Fibroblast of lung (primary cell): ENCODE measurements at places on chromosomes 6 and 20.

DNA sequence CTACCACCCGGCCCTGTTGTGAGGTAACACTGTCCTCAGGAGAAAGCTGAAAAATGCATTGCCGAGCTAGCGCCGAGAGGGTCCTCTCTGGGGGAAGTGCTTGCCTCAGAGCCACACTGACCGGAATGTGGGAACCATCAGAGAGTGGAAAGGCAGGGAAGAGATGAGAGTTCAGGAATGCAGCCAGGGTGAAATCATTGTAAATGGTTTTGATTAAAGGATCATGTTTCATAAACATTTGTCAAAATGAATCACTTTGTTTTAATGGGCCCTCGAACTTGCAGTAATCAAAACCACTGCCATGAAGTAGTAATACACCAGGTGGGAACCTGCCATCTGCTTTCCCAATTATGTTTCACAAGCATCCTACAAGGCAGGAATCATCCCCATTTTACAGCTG is 16.9 kb upstream of the IL17F start:
- peak; percentile 54 for DNase-seq

- peak; percentile 51 for DNase-seq
Observed at GRCh38 chr20:59571551-59572314, 32.6 kb upstream of the PHACTR3 start.

GRCh38 chr6:11929241-11929835 is 82.8 kb upstream of the HIVEP1 start:
- no peak for DNase-seq

- no peak for DNase-seq
Observed at GRCh38 chr20:53055367-53056067, 83.4 kb downstream of the TSHZ2 start.

GRCh38 chr6:82525775-82526495 is 162.3 kb downstream of the TPBG start:
- no peak for DNase-seq

DNA sequence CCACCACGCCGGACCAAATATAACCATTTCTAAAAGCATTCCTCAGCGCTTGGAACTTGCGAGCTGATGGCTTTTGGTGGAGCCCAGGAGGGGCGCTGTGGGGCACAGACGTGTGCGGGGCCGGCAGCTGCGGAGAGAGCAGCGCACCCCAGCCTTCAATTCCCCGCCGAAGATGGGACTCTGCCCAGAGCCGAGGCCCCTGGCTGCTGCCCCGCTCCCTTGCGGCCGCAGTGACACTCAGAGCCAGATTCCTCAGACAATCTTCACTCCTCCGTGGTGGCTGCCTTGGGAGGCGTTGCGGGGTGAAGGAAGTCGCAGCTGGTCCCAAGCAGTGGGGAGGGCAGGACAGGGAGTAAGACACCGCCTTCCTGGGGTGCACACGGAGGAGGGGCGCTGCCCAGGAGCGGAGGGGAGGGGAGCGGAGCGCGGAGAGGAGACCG is 87.7 kb downstream of the TMEM242 start:
- peak; percentile 58 for DNase-seq

DNA sequence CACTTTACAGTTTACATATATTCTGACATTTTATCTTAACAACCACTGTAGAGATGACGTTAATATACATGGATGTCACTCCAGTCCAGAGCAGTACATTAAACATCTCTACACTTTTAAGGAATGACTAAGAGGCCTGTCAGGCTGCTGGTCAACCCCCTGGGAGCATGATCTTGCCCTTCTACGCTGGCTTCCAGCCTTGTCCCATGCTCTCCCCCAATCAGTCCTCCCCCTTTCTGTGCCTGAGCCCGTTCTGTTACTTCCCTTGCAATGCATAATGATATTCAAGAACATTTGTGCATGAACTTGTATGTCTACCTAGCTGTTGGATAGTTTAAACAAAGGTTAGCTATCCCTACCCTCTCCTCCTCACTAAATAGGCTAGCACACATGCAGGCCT is 40.5 kb upstream of the PLCB4 start:
- peak; percentile 60 for DNase-seq

DNA sequence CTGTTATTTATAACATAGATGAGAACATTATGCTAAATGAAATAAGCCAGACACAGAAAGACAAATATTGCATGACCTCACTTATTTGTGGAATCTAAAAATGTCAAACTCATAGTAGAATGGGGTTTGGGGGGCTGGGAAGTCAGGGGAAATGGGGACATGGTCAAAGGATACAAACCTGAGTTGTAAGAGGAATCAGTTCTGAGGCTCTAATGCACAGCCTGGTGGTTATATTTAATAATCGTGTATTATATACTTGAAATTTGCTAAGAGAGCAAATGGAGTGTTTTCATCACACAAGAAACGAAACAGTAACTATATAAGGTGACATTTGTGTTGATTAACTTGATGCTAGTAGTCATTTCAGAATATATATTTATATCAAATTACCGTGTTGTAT is 40.8 kb upstream of the GFOD1 start:
- no peak for DNase-seq

DNA sequence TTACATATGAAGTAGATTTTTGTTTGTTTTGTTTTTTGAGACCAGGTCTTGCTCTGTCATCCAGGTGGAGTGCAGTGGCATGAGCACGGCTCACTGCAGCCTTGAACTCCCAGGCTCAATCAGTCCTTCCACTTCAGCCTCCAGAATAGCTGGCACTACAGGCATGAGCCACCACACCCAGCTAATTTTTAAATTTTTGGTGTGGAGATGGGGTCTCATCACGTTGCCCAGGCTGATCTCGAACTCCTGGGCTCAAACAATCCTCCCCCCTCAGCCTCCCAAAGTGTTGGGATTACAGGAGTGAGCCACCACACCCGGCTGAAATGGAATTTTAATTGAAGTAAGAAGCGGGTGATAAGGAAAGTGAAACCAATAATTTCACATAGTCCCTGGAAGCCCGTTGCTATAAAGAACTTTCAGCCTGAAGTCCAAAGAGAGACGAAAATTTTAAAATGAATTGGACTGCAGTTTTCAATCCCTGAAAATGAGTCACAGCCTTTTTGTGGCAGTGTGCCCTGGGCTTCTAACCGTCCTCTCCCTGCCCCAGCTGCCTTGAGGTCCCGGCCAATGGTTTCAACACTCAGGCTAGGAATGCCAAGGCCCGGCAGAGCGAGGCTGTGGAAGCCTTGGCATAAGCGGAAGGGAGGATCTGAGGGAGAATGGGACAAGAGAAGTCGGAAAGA is 757 bp downstream of the RAET1E start:
- DNase-seq: peak; percentile 97

- DNase-seq: no peak
Observed at GRCh38 chr6:91088976-91089375, 502.1 kb upstream of the MAP3K7 start.

DNA sequence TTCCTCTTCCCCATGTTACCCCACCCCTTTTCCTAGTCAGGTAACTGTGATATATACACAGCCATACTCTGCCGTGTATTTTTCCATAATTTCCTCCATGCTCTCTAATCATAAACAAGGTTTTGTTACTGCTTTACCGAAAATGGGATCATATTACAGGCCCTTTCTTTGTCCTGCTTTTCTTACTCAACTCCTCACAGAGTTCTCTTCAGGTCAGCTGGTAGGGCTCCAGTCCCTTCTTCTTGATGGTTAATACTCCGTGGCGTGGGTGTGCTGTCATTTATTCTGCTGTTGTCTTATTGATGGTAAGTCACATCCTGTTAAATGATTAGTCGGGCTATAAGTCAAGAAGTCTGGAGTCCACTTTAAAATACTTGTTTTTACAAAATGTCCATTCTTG is 24.9 kb upstream of the PI16 start:
- peak; percentile 60 for DNase-seq

GRCh38 chr6:2862712-2863181 is 21.1 kb upstream of the SERPINB1 start:
- DNase-seq: no peak
